ENCODE measurements at places on chromosomes 2 and 18.

- no peak for DNase-seq
Measured at GRCh38 chr2:238158509-238159070, at the start of gene ERFE. Gene ERFE, plus strand, starts transcription at chr2:238158970. Its CDS starts 38 bp downstream, at chr2:238159008.

DNA sequence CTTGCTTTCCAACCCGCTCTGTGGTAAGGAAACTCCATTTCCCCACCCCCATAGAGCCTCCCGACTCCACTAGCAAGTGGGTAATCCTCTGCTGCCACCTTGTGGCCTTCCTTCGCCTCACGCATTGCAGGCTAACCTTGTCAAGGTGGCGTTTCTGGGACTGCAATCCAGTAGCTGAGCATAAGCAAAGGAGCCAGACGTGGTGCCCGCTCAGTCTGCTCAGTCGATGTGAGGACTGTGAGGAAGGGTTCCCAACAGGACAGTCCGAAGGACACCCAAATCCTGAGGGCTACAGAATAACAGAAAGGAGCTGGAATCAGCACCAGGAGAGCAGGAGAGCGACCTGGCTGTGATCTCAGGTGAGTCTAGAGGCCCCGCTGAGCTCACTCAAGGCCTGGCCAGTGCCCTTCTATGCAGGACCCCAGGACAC lies 144.2 kb downstream of the SUCLG1 start:
- peak; percentile 47 for DNase-seq

DNA sequence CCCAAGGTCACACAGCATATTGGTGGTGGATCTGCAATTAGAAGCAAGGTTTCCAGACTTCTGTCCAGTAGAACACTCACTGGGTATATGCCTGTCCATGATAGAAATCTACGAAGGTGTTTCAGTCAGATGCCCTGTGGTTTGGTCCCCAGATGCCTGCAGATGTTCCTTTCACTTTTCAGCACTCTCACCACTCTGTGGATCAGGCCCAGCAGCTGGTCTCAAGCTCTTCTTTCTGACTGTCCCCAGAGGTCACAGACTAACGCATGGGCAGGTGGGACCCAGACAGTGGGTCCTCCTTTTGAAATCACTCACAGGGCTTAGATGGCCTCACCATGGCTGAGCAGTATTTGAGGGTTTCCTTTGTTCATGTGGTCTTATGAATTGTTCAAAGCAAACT lies 376.5 kb downstream of the ALK start:
- no peak for DNase-seq

GRCh38 chr2:53021828-53022227 lies 745.8 kb upstream of the CHAC2 start:
- DNase-seq, result no peak

DNA sequence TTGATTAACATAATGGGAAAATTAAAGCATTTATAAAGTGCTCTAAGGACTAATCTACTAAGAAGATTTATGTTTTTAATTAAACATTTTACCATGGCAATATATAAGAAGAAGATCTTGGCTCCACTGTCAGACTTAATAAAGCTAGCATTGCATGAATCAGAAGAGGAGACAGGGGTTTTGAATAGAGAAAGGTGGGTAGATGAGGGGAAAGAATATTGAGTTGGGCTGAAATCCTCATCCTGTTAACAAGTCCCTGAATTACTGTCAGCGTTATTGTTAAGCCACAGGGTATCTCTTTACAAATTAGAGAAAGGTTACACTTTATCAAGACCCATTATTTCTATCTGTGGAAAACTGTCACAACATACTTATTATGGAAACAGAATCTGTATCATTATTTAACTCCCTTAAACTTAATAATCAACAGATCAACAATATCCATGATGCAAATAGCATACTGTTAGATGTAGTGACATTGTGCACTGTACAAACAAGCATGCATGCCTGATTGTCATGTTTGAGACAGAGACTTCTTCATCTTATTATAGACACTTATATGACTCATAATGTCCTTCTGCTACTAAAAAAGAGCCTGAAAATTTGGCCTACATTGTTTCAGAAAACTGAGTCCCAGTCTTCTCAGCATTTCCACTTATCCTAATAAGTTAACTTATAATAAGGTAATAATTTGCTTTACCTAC lies 304.1 kb downstream of the NRXN1 start:
- no peak for DNase-seq

- DNase-seq, result no peak
Measured at GRCh38 chr2:238513346-238513745, 86.6 kb downstream of the ASB1 start.

GRCh38 chr2:96320326-96320725 lies 4.8 kb upstream of the ITPRIPL1 start:
- no peak for DNase-seq

DNA sequence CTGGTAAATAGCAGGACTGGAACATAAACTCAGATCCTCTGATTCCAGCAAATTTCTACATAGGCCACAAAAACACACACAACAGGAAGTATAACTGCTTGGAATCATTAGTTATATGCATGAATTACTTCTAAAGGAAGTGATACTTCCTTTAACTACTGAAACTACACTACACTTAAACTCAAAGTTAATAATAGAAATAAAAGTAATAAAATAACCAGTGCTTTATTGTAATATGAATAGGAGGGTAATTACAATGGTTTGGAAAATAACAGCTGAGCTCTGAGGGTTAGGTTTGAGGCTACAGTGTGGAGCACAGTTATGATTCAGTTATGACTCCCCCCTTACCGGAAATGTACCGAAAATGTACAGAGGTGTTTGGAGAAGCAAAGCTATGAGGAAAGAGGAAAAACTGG lies 18.5 kb upstream of the POLI start:
- DNase-seq, result no peak

GRCh38 chr2:100054426-100054825 lies 88.0 kb downstream of the AFF3 start:
- DNase-seq, result no peak

- no peak for DNase-seq
Measured at GRCh38 chr2:1802469-1803216, 58.3 kb upstream of the PXDN start.
